ENCODE measurements at places on chromosomes 16 and 17. TPM values are rescaled to one million over a fixed set of nuclear protein-coding genes. Genes with fewer than 3 reads are reported as not detected.

The ZFPM1 gene
- polyA plus RNA-seq, result 2.1 TPM

The KRT24 gene
- polyA plus RNA-seq, result 0.05 TPM

The CASKIN1 gene
- polyA plus RNA-seq, result 0.15 TPM

The NPB gene
- polyA plus RNA-seq, result 0.44 TPM

The HBQ1 gene
- not detected for polyA plus RNA-seq

The WSCD1 gene
- polyA plus RNA-seq, result 1.5 TPM

The OMG gene
- 41.6 TPM for polyA plus RNA-seq

The KCNH6 gene
- polyA plus RNA-seq, result 0.06 TPM

The SP6 gene
- 4.4 TPM for polyA plus RNA-seq

The CD300LB gene
- 1.8 TPM for polyA plus RNA-seq

The MT1M gene
- 251 TPM for polyA plus RNA-seq

The CCL5 gene
- polyA plus RNA-seq, result 15.3 TPM

The CPNE2 gene
- 76.3 TPM for polyA plus RNA-seq

The CES5A gene
- not detected for polyA plus RNA-seq

The IRX6 gene
- polyA plus RNA-seq, result 6.3 TPM

The OR3A3 gene
- polyA plus RNA-seq, result not detected

The CNTNAP1 gene
- 5.4 TPM for polyA plus RNA-seq

The C1QL1 gene
- polyA plus RNA-seq, result 0.10 TPM

The KRTAP1-5 gene
- not detected for polyA plus RNA-seq

The DHRS7C gene
- not detected for polyA plus RNA-seq

The HIC1 gene
- polyA plus RNA-seq, result 14.4 TPM

The CIITA gene
- 29.1 TPM for polyA plus RNA-seq

The KRTAP9-4 gene
- polyA plus RNA-seq, result not detected

The TBC1D28 gene
- polyA plus RNA-seq, result not detected

The PIRT gene
- not detected for polyA plus RNA-seq

The MED1 gene
- polyA plus RNA-seq, result 6.5 TPM

The CFDP1 gene
- 66.1 TPM for polyA plus RNA-seq

The NOMO2 gene
- polyA plus RNA-seq, result 92.7 TPM

The KRTAP2-2 gene
- not detected for polyA plus RNA-seq

The GRAP gene
- 8.6 TPM for polyA plus RNA-seq

The ATP2A3 gene
- 31.9 TPM for polyA plus RNA-seq
